ENCODE measurements at places on chromosomes 2 and 18.

GRCh38 chr18:25669741-25670140 is 317.8 kb upstream of the ZNF521 start:
- H3K27ac ChIP-seq, result no peak overlapping the region
- no peak overlapping the region for H3K4me3 ChIP-seq
- DNase-seq, result peak; percentile 26
- no peaks in the 10 kb centered on the region for H3K27me3 ChIP-seq

- no peaks in the 10 kb centered on the region for H3K27me3 ChIP-seq
- no peaks in the 10 kb centered on the region for H3K4me1 ChIP-seq
- no peak for DNase-seq
- no peak overlapping the region for H3K27ac ChIP-seq
Measured at GRCh38 chr18:6868033-6868432, 138.5 kb downstream of the ARHGAP28 start.

- no peak overlapping the region for H3K4me3 ChIP-seq
- H3K27me3 ChIP-seq, result no peaks in the 10 kb centered on the region
- DNase-seq, result peak; percentile 43
Measured at GRCh38 chr2:195406886-195407603, 250.0 kb upstream of the SLC39A10 start.

DNA sequence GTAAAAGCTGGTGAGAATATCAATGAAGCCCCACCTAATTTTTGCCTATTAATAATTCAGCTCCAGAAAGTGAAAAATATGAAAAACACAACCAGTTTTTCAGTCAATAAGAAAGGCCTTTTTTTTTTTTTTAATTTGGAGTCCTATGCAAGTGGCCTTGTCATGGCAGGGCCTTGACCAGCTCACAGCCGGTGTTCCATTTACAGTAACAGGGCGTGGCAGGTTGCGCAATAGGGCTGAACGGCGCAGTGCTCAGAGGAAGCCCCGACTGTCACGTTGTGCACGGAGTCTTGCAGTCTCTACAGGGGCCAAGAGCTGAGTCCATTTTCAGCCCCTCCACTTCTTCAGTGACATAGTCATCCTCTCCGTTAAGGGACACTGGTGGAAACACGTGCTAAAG is 184.1 kb upstream of the FN1 start:
- peak; percentile 87 for DNase-seq
- H3K36me3 ChIP-seq, result no peaks in the 10 kb centered on the region
- no peak overlapping the region for H3K4me3 ChIP-seq

DNA sequence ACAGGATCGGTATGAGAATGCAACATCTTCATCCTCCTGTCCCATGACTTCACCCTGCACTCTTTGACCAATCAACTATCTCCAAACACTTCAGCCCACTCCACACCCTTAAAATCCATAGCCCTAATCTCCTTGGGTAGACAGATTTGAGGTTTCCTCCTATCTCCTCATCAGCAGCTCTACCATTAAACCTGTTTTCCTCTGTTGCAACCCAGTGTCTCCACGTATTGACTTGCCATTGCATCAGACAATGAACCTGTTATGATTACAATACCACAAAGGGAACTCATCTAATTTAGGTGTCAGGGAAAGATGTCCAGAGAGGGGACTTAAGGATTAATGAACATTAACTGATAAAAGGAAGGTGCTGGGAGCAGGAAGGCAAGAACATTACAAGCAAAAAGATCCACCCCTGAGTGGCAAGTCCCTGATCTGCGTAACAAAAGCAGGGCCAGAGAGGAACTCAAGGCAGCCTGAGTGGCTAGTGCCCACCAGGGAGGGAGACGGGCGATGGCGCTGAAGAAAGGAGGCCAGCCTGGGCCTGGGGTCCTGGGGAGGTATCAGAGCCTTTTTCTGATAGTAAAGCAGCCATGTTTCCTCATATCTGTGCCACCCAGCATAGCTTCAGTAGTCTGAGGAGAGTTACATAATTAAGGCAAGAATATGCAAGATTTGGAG is 44.6 kb downstream of the AKAIN1 start:
- H3K27me3 ChIP-seq, result no peaks in the 10 kb centered on the region
- H3K36me3 ChIP-seq, result no peaks in the 10 kb centered on the region
- no peaks in the 10 kb centered on the region for H3K4me1 ChIP-seq
- H3K27ac ChIP-seq, result no peak overlapping the region
- no peak for DNase-seq

- H3K36me3 ChIP-seq, result no peaks in the 10 kb centered on the region
- no peaks in the 10 kb centered on the region for H3K27me3 ChIP-seq
Measured at GRCh38 chr2:152541712-152542111, 175.5 kb downstream of the PRPF40A start.

GRCh38 chr2:205171261-205171940 is 510.9 kb upstream of the NRP2 start:
- H3K4me3 ChIP-seq, result no peak overlapping the region
- H3K27ac ChIP-seq, result no peak overlapping the region
- H3K27me3 ChIP-seq, result no peaks in the 10 kb centered on the region
- no peaks in the 10 kb centered on the region for H3K4me1 ChIP-seq
- H3K36me3 ChIP-seq, result no peaks in the 10 kb centered on the region

DNA sequence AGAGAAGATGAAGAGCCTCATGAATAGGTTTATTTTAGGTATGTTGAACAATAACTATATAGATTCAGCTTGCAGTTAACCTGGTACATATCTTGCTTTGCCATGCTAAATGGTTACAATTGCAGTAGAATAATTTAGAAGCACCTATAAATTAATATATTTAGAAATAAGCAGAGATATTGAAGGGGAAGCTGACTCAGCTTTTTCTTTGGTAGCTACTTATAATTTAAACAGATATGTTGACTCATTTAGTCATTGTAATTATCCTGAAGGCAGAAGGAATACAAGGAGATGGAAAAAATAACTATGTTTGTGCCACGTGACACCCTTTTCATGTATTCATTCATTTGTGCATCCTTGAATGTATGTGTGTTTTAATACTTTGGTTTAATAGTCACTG is 755.5 kb downstream of the SUCLG1 start:
- no peak overlapping the region for H3K4me3 ChIP-seq
- no peak for DNase-seq

DNA sequence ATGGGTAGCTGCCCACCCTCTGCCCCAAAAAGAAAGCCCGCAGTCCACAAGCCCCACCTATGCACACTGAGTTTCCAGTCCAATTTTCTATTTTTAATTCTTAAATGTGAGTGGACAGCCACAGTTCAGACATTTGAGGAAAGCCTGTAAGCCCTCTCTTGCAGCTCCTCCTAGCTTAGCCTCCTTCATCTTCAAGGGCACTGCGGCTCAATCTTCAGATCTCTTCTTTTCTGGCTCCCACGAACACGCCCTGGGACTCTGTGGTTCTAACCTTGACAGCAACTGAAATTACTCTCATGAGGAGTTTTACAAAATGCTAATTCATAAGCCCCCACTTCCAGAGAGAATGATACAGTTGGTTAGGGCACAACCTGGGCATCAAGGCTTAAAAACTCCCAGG is 144.0 kb downstream of the MSH2 start:
- no peaks in the 10 kb centered on the region for H3K27me3 ChIP-seq
- no peaks in the 10 kb centered on the region for H3K4me1 ChIP-seq
- H3K4me3 ChIP-seq, result no peak overlapping the region
- H3K36me3 ChIP-seq, result no peaks in the 10 kb centered on the region
- no peak overlapping the region for H3K27ac ChIP-seq
- DNase-seq, result no peak

GRCh38 chr2:147520817-147521216 is 324.0 kb upstream of the ACVR2A start:
- DNase-seq, result no peak
- H3K4me1 ChIP-seq, result no peaks in the 10 kb centered on the region
- H3K4me3 ChIP-seq, result no peak overlapping the region
- no peak overlapping the region for H3K27ac ChIP-seq

- no peak for DNase-seq
- H3K27me3 ChIP-seq, result no peaks in the 10 kb centered on the region
- no peaks in the 10 kb centered on the region for H3K36me3 ChIP-seq
- no peak overlapping the region for H3K4me3 ChIP-seq
Measured at GRCh38 chr2:159736048-159736447, 23.7 kb downstream of the MARCHF7 start.

DNA sequence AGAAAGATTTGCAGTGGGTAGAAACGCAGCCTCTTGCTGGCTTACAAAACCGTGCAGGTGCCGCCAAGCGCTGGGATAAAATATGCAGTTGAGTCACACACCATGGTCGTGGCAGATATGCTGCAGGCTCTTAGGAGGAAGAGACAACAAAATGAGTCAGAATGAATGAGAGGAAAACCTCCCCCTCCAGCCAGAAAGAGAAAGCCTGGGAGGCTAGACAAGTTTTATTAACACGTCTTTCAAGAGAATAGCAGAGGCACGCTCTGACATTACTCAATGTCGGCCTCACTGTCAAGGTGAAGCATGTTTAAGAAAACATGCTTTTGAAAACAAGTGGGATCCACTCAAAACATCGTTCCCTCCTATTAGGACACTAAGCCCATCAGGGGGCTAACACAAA is 37.1 kb upstream of the ZCCHC2 start:
- no peaks in the 10 kb centered on the region for H3K36me3 ChIP-seq
- peak; percentile 58 for DNase-seq
- no peak overlapping the region for H3K4me3 ChIP-seq

DNA sequence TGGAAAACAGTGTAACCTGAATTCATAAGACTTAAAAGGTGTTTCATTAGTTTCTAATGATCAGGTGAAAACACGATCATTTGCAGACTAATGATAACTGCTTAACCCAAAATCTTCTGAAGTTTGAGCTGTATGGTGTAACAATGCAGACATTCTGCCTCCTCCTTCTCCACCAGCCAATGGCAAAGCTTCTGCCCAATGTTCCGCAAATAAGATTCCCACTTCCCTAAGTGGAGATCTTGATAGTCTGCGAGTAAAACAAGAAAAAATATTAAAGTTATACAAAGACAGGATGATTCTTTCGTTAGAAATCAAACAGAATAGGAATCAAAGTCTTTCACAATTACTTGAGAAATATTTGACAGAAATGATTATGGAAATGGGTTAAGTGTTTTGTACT is 8.1 kb downstream of the C2orf42 start:
- no peak for DNase-seq
- H3K4me3 ChIP-seq, result no peak overlapping the region
- no peaks in the 10 kb centered on the region for H3K27me3 ChIP-seq
- no peaks in the 10 kb centered on the region for H3K4me1 ChIP-seq
- H3K36me3 ChIP-seq, result no peaks in the 10 kb centered on the region

- no peaks in the 10 kb centered on the region for H3K36me3 ChIP-seq
- no peaks in the 10 kb centered on the region for H3K4me1 ChIP-seq
- no peak for DNase-seq
- H3K4me3 ChIP-seq, result no peak overlapping the region
Measured at GRCh38 chr2:65495251-65495877, 63.0 kb upstream of the SPRED2 start.

DNA sequence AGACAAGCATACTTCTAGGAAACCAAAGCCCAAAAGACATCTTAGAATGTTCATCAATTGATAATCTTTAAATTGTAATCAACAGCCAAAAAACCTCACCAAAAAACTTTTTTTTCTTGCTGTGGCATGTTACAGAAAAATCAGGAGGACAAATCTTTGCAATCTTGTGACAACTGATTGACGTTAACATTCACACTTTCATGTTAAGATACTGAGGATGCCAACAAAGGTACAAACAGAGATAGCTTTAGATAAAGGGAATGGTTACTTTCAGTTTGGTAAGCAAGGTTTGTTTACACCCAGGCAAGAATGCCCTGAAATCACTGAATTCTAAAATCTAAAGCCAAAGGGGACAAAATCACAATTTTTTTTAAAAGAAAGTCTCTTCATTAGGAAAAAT is 92.4 kb downstream of the ZAP70 start:
- H3K4me1 ChIP-seq, result no peaks in the 10 kb centered on the region
- no peak overlapping the region for H3K4me3 ChIP-seq
- no peak overlapping the region for H3K27ac ChIP-seq
- DNase-seq, result no peak
- no peaks in the 10 kb centered on the region for H3K27me3 ChIP-seq

All from adrenal gland (tissue), 19 donors.